GM23248 (cell line): ENCODE measurements at places on chromosomes 4 and X. TPM values are rescaled to one million over a fixed set of nuclear protein-coding genes. Genes with fewer than 3 reads are reported as not detected.

GRCh38 chr4:38787693-38788092 lies 4.9 kb upstream of the TLR10 start:
- H3K36me3 ChIP-seq, result no peaks in the 10 kb centered on the region
- no peak for DNase-seq
- H3K4me1 ChIP-seq, result no peaks in the 10 kb centered on the region
- no peaks in the 10 kb centered on the region for H3K27me3 ChIP-seq
- H3K4me3 ChIP-seq, result no peak overlapping the region
- H3K27ac ChIP-seq, result no peak overlapping the region

DNA sequence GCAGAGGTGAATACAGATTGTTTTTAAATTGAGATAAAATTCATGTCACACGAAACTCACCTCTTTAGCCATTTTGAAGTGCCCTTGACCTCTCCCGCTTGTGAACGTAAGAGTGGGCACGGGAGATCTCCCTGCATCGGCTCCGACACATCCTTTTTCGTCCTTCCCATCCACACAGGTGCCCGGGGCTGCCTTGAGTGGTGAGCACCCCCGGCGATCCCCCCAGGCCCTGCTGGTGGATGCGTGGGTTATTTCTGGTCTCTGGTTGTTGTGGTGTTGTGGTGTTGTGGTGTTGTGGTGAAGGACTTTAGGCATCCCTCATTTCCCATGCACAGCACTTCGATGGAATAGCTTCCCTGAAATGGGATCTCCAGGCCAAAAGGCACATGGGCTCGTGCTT lies 46.1 kb downstream of the PSAPL1 start:
- DNase-seq, result no peak
- H3K36me3 ChIP-seq, result no peaks in the 10 kb centered on the region
- no peaks in the 10 kb centered on the region for H3K4me1 ChIP-seq
- peaks cover 3% of the 10 kb centered on the region for H3K27me3 ChIP-seq
- no peak overlapping the region for H3K27ac ChIP-seq
- no peak overlapping the region for H3K4me3 ChIP-seq

GRCh38 chr4:169256856-169257761 lies 13.6 kb downstream of the SH3RF1 start:
- no peaks in the 10 kb centered on the region for H3K27me3 ChIP-seq
- H3K4me3 ChIP-seq, result peak overlapping the region; percentile 21; the same call in 1 of the 2 replicates
- peak overlapping the region; percentile 54; the same call in 1 of the 2 replicates for H3K27ac ChIP-seq

DNA sequence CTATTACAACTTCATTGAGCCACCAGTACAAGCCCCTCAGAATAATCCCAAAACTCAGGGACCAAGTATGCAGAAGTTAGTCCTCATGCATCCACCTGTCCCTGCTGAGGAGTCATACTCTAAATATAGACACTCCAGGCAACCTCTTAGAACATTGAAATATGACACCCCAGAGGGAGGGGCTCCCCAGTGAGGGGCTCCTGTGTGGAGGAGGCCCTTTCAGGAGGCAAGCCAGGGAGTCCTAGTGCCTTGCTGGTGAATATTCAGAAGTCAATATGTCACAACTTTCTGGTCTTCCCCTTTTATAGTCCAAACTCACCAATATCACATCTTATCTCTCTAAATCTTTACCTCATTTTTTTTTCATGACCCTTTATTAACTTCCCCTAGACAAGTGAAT lies 1.6 kb upstream of the ARMCX6 start:
- DNase-seq, result no peak
- H3K27ac ChIP-seq, result no peak overlapping the region
- H3K4me3 ChIP-seq, result no peak overlapping the region
- no peaks in the 10 kb centered on the region for H3K36me3 ChIP-seq
- no peaks in the 10 kb centered on the region for H3K27me3 ChIP-seq

DNA sequence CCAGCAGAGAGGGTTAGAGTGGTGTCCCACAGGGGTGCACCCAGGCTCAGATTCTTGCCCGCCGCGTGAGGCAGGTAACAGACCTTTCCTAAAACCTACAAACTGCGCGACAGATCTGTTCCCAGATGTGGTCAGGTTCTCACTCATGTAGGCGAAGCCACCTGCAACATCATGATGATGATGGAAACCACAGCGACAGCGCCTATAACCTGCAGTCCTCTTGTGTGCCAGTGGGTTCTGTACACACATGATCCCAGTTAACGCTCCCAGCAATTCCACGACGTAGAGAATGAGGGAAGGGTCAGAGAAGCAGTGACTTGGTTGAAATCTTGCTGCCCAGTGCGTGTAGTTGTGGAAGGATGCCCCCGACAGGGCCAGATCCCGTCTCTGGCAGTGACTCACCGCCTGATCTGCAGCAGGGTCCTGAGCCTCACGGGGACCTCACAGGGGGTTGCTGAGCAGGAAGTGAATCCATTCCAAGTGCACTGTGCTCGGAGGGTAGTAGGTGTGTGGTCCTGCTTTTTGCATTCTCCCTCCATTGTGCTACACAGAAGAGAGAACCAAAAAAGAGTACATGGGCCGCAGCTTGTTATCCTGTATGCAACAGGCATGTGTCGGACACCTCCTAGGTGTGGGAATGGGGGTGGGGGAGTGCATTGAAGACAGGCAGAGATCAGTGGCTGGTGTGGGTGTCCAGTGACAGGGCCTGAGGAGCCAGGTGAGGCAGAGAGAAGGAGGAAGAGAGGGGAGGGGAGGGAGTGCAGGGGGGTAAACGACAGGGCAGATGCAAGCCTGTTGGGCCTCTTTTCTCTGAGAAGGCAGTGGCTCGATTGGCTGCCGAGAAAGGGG lies 66.6 kb downstream of the MTMR1 start:
- no peaks in the 10 kb centered on the region for H3K27me3 ChIP-seq
- H3K4me1 ChIP-seq, result no peaks in the 10 kb centered on the region
- H3K4me3 ChIP-seq, result no peak overlapping the region
- H3K36me3 ChIP-seq, result no peaks in the 10 kb centered on the region

DNA sequence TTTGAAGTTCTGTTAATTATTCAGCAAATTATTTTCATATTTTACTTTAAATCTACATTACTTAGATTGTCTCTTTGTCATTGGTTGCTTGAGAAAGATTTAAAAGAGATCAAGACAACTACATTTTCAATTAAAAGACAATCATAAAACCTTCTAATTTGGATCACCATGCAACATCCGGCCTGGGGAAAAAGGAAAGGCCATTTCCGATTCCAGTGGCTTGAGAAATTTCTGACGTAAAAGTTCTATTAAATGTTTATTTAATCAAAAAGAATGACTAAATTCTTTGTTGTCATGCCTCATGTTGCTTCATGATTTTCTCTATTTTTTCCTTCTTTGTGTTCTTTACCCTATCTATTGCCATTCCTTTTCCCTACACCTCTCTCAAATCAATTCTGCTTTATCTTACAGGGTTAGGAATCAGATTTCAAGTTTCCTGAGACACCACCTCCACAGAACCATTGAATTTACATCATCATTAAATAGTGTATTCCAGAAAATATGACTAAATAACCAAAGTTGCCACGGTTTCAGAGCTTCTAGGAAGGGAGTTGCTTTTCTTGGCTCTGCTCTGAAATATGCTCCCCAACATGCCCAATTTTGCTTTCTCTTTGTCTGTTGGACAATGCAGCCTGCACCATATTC lies 124.6 kb upstream of the ACSL4 start:
- no peak overlapping the region for H3K4me3 ChIP-seq
- 0 out of 2 replicates have a peak overlapping the region, but pooled peaks have one; percentile 15 for H3K27ac ChIP-seq
- no peaks in the 10 kb centered on the region for H3K36me3 ChIP-seq
- H3K27me3 ChIP-seq, result no peaks in the 10 kb centered on the region

- H3K36me3 ChIP-seq, result no peaks in the 10 kb centered on the region
- DNase-seq, result no peak
- H3K4me1 ChIP-seq, result no peaks in the 10 kb centered on the region
- no peaks in the 10 kb centered on the region for H3K27me3 ChIP-seq
- H3K27ac ChIP-seq, result no peak overlapping the region
Observed at GRCh38 chrX:122439831-122440230, 744.2 kb upstream of the GRIA3 start.

- no peak for DNase-seq
- H3K4me3 ChIP-seq, result no peak overlapping the region
- no peaks in the 10 kb centered on the region for H3K36me3 ChIP-seq
- no peak overlapping the region for H3K27ac ChIP-seq
Observed at GRCh38 chr4:36321176-36321575, 39.8 kb downstream of the DTHD1 start.

DNA sequence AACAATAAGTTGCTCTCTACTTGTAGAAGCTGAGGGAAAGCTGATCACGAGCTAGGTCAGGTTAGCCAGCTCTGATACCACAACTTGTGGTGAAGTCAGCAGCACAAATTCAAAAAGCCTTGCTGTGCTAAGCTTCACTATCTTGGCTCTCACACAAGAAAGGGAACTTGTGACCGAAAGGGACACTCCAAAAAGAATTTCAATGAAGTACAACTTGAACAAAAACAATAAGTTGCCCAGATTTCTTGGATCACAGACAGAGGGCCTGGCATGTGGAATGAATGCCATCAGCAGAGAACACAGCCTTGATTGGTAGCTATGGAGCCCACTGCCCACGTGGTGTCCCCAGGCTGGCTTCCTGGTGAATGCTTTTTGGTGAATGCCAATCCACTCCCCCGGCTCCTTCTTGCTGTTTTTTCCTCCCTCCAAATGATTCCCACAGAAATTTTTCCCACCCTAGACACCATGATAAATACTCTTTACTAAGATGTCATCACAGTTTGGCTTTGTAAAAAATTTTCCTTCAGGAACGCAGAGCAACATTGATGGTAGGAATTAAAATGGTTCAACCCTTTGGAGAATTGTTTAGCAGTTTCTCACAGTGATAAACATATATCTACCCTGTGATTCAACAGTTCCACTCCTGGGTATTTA lies 82.6 kb downstream of the ANXA3 start:
- DNase-seq, result peak; percentile 43
- no peak overlapping the region for H3K27ac ChIP-seq
- H3K27me3 ChIP-seq, result no peaks in the 10 kb centered on the region
- H3K4me3 ChIP-seq, result no peak overlapping the region
- peaks cover 10% of the 10 kb centered on the region for H3K4me1 ChIP-seq

DNA sequence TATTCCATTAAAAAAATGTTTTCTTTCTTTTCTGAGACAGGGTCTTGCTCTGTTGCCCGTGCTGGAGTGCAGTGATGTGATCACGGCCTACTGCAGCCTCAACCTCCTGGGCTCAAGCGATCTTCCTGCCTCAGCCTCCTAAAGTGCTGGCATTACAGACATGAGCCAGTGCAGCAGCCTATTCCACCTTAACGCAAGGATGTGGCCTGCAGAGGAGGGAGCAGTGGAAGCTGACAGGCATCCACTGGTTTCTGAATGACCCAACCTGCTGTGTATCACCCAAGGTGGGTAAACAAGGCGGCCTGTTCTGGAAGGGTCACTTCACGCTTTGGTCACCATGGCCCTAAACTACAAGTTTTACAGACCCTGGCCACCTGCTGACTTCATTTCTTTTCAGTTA lies 60.8 kb downstream of the ACOX3 start:
- no peak for DNase-seq
- no peaks in the 10 kb centered on the region for H3K36me3 ChIP-seq
- no peaks in the 10 kb centered on the region for H3K4me1 ChIP-seq
- H3K27me3 ChIP-seq, result no peaks in the 10 kb centered on the region

DNA sequence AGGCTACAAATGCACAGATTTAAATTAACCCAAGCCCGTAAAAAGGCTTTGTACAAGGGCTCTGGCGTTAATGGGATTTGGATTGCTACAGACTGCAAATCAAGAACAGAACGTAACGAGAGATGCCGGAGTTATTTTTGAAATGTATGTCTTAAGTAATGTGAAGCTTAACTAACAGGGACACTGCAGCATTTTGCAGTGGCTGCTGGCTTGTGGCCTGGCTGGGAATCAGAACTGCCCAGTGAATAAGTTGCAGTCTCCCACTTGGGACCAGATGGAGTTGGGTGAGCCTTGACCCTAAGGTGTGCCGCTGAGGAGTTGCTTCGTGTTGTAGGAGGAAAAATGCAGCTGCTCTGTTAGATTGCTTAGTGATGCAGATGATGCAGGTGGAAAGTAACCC lies 318.4 kb downstream of the DHX15 start:
- no peak overlapping the region for H3K4me3 ChIP-seq
- no peaks in the 10 kb centered on the region for H3K36me3 ChIP-seq
- H3K27me3 ChIP-seq, result peaks cover 10% of the 10 kb centered on the region; the same call in 1 of the 2 replicates
- DNase-seq, result no peak
- no peak overlapping the region for H3K27ac ChIP-seq

GRCh38 chr4:129094347-129094746 lies 1.0 kb upstream of the SCLT1 start:
- H3K36me3 ChIP-seq, result no peaks in the 10 kb centered on the region
- DNase-seq, result peak; percentile 2
- H3K4me1 ChIP-seq, result peaks cover 20% of the 10 kb centered on the region
- peak overlapping the region; percentile 92 for H3K4me3 ChIP-seq

GRCh38 chrX:136457303-136457917 lies 30.3 kb upstream of the BRS3 start:
- H3K36me3 ChIP-seq, result no peaks in the 10 kb centered on the region
- no peaks in the 10 kb centered on the region for H3K4me1 ChIP-seq
- no peak overlapping the region for H3K27ac ChIP-seq
- no peak for DNase-seq
- no peaks in the 10 kb centered on the region for H3K27me3 ChIP-seq
- H3K4me3 ChIP-seq, result no peak overlapping the region

DNA sequence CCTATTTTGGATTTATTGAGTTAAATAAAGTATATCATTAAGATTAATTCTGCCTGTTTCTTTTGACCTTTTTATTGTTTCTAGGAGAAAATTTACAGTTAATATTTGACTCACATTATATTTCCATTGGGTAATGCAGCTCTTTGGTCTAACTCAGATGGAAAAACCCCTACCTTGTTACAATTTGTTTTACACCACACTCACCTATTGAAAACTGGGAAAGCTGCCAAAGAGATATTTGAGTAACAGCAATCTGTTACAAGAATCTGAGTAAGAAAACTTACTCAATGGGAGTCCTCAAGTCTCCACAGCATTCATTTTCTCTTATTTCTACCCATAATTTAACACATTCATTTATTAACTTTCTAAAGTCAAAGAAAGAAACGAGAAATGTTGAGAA lies 108.0 kb upstream of the TLL1 start:
- no peak overlapping the region for H3K27ac ChIP-seq
- no peaks in the 10 kb centered on the region for H3K27me3 ChIP-seq
- H3K4me3 ChIP-seq, result no peak overlapping the region
- no peaks in the 10 kb centered on the region for H3K4me1 ChIP-seq

The PCYT1B gene
- not detected in 2 replicates for polyA plus RNA-seq

The NOX1 gene
- 0.16 and 0.18 TPM in 2 replicates for polyA plus RNA-seq

The MXRA5 gene
- polyA plus RNA-seq, result 45.2 and 46.3 TPM in 2 replicates

The STPG2 gene
- 0.19 TPM in 1 of 2 replicates, not detected in the other for polyA plus RNA-seq

The CHRNA9 gene
- polyA plus RNA-seq, result 0.41 and 1.2 TPM in 2 replicates

The PNMA5 gene
- not detected in 2 replicates for polyA plus RNA-seq
